Fibroblast of skin of right biceps (primary cell): ENCODE measurements at places on chromosomes 2 and 18.
A peak's percentile ranks its signal among the peaks of the same experiment; 100 is the strongest.

DNA sequence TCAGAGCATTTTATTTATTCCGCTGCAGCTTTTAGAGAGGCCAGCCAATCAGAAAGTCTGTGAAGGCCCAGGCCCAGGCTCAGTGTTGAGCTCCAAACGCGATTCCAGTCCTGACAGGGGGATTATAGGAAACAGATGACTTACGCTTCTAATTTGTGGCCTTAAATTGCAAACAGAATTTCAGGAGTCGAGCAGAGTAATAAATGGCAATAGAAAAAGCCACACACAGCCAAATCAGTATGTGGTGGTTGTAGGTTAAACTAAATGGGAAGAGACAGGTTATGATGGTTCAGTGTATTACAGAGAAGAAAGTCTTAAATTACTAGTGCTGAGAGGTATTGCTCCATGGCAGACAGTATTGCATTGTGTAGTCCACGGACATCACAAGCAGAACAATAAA is 131.0 kb upstream of the ZEB2 start:
- DNase-seq, result peak; percentile 63

GRCh38 chr2:236735825-236736238 is 166.2 kb downstream of the ACKR3 start:
- DNase-seq, result no peak

- DNase-seq, result no peak
Measured at GRCh38 chr18:65287652-65288051, 463.2 kb upstream of the CDH7 start.

- no peak for DNase-seq
Measured at GRCh38 chr2:24345937-24346336, 14.4 kb downstream of the ITSN2 start.

DNA sequence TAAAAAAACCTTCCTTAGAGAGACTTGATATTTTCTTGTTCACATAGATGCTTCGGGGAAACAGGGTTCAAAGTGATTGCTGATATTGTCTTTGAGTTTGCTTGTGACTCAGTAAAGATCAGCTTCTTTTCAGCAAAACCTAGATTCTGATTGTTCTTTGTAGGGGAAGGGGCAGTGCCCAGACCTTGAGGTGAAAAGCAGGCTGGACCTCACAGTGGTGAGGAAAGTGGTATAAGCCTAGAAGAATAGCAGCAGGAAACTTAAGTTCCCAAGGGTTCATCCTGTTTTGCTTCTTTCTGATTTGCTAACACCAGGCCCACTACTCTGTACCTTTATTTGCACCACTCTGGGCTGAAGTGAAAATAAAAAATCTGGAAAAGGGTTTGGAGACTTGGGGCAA is 20.9 kb downstream of the UBXN4 start:
- DNase-seq, result no peak

GRCh38 chr2:197908990-197909776 is 104.8 kb downstream of the PLCL1 start:
- DNase-seq, result peak; percentile 95
